AG08395 (cell line): ENCODE measurements at places on chromosomes 3 and 15.
A peak's percentile ranks its signal among the peaks of the same experiment; 100 is the strongest.

DNA sequence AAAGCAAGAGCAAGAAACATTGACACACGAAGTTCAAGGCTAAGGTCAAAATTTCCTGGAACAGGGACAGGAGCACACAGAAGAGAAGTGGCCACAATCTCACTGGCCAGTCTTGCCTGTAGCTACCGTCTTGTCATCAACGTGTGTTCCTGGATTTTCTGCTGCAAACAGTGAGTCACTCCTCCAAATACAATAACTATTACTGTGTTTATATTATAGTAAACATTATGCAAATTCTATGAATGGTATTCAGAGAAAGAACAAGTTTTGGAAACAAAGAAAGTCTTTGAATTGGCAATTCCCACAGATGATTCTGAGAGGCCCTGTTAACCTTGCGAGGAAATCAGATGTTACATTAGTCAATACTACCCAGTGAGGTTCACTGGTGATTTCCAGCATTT, 220.5 kb downstream of the FAM43A start:
- no peak for DNase-seq

- no peak for DNase-seq
Measured at GRCh38 chr3:183022936-183023516, 42.7 kb upstream of the DCUN1D1 start.

- no peak for DNase-seq
Measured at GRCh38 chr15:59224474-59224873, 17.8 kb downstream of the LDHAL6B start.

GRCh38 chr3:161420746-161421145, 49.4 kb upstream of the SPTSSB start:
- no peak for DNase-seq

DNA sequence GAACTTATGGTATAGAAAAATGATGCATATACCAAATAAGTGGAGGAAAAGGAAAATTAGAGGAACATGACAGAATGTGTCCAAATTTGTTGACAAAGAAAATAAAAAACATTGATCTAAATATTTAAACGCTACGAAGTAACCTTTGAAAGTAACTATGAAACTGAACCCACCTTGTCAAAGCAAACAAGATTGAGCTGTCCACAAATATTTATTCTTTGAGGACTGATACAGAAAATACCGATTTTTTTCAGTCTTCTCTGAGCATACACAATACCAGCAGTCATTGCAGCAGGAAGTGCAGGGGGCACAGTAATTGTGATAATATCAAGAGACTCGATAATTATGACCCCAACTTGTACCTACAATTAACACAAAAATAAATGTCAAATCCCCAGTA, 40.0 kb downstream of the ATP13A3 start:
- no peak for DNase-seq

GRCh38 chr15:89196994-89197393, 24.4 kb downstream of the RLBP1 start:
- DNase-seq = no peak

DNA sequence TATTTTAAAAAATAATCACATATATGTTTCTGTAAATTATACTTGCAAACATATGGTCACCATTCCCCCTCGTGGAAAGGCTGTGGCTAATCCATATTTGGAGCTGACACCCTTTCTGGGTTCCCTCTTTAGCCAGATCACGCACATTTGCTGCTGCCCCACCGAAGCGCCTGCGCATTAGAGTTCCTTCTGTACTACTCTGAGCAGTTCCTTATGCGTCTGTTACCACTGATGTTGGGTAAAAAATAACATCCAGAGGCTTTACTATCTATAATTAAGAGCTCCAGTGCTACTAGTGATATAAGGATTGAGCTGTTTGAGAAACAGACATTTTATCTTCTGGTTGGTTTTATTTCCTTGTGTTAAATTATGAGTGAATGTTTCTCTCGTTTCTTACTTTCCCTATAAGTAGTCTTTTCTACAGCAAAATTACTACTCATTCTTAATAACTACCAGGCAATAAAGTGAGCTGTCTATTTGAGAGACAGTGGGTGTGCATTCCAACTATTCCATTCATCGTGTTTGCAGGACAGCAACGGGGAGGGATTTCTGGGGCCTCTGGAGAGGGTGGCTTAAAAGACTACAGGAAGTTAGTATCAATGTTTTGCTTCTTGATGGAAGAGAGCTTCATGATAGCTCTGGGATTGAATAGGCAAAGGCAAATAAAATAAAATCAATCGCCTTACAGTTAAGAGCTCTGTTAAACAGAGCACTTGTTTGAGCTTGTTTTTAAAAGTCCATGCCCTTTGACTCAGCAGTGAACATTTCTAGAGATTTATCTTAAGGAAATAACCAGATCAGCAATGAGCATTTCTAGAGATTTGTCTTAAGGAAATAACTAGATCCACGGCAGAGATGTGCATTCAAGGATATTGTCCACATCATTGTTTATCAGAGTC, 245.2 kb downstream of the CD47 start:
- peak; percentile 65 for DNase-seq

- DNase-seq = no peak
Measured at GRCh38 chr15:52670087-52670486, 9.1 kb downstream of the ATOSA start.

- DNase-seq = no peak
Measured at GRCh38 chr3:189192725-189193124, 21.0 kb downstream of the TPRG1 start.

DNA sequence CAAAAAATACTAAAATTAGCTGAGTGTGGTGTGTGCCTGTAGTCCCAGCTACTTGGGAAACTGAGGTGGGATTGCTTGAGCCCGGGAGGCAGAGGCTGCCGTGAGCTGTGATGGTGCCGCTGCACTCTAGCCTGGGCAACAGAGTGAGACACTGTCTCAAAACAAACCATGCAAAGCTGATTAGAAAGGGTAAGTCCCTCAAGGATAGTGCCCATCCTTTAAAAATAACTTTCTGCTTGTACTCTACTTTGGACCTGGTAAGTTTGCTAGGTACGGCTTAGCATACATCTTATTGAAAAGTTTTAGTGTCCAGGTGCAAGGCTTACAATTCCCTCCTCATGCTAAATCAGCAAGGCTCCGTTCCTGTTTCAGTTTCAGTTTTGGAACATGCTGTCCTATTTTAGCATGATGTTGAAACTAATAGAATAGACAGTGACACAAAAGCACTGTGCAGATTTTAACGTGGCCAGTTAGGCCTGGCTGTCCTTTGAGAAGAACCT, 21.4 kb downstream of the FEM1B start:
- DNase-seq = peak; percentile 19

DNA sequence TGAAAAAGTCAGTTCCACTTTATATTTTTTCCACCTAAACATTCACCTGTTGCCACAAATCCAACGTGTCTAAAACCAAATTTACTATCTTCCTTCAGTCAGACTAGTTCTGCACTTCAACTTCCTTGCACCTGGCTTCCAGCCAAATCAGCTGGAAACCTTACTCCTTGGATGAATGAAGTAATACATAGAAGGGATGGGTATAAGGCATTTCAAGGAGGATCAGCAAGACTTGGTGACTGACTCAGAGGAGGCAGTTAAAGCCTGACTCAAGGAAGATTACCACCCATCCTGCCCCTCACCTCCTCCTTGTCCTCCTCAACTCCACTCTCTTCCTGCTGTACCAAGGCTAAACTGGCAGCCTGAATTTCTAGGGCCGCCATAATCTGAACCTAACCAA, 37.1 kb downstream of the QTRT2 start:
- peak; percentile 81 for DNase-seq

- DNase-seq = no peak
Measured at GRCh38 chr3:69494185-69494584, 108.3 kb upstream of the FRMD4B start.

- peak; percentile 64 for DNase-seq
Measured at GRCh38 chr3:42749753-42750231, 23.3 kb downstream of the CCDC13 start.

DNA sequence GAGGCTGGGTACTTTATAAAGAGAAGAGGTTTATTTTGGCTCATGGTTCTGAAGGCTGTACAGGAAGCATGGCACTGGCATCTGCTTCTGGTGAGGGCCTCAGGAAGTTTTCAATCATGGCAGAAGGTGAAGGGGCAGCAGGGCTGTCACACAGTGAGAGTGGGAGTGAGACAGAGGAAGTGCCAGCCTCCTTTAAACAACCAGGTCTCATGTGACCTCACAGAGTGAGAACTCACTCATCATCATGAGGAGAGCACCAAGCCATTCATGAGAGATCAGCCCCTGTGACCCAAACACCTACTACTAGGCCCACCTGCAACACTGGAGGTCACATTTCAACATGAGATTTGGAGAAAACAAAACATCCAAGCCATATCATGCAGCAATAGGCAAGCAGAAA, 9.3 kb upstream of the RFTN1 start:
- no peak for DNase-seq

DNA sequence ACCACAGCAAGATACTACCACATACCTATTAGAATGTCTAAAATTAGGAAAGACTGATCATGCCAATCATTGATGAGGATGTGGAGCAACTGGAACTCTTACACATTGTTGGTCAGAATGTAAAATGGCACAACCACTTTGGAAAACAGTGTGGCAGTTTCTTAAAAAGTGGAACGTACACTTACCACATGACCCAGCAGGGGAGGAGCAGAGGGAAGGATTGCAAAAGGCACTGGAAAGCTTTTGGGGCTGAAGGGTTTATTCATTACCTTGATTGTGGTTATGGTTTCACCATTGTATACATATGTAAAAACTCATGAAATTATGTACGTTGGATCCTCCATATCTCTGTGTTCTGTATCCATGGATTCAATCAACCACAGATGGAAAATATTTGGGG, 3.3 kb upstream of the EHD4 start:
- DNase-seq = no peak

- DNase-seq = no peak
Measured at GRCh38 chr15:27722102-27722501, 377.0 kb downstream of the OCA2 start.

DNA sequence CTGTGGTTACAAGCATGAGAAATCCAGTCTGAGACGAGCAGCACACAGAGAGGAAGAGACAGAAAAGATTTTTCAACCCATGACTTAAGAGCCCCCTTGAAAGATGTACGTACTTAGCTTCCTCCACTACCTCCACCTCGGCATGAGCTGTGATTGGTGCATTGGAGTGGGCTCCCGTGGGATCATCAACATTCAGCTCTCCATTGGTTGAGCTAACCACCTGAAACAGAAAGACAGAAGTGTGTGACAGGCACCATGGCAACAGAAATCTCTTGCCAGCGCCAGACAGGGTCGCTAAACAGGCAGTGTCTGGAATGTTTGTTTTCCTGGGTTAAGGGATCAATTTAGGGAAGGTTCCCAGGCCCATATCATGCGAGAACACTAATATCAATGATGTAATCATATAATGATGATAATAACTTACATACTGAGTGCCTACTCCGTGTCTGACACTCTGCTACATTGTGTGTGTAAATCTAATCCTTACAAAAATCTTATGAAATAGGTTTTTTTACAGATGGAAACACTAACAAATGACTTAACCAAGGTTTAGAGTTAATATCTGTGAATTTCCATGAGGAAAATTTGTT, 17.5 kb upstream of the PPIB start:
- no peak for DNase-seq

DNA sequence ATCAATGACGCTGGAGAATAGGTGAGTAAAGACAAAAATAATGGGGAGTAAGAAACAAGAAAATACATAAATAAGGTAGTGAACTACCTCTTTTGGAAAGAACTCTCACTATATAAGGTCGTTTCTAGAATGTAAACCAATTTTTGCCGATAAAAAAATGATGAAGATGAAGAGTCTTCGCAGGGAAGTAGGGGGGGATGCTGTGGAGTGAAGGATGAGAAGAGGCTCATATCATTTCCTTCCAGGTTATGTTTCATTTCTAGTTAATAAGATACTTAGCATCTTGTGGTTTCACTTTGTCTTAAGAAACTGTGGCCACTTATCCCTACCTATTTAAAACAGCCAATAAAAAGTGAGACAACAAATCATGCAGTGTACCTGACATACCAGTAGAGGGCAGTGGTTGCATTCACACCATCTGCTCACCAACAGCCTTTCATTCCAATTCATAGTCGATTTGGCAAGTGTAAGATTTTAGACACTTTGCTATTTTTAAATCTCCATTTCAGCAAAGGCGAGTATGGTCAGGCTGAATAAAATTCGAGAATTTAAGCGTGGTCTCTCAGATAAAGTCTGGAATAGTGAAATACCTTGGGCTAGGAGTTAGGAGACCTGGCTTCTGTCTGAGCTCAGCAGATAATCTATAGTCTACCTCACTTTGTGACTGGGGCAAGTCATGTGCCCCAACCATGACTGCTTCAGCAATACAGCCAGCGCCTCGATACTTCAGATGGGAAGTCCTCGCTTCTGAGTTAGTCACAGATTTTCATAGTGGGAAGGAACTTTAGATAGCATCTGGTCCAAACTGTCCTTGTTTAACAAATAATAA, 28.9 kb upstream of the ICE2 start:
- DNase-seq = peak; percentile 73

- no peak for DNase-seq
Measured at GRCh38 chr15:69392352-69392751, 21.8 kb upstream of the KIF23 start.

DNA sequence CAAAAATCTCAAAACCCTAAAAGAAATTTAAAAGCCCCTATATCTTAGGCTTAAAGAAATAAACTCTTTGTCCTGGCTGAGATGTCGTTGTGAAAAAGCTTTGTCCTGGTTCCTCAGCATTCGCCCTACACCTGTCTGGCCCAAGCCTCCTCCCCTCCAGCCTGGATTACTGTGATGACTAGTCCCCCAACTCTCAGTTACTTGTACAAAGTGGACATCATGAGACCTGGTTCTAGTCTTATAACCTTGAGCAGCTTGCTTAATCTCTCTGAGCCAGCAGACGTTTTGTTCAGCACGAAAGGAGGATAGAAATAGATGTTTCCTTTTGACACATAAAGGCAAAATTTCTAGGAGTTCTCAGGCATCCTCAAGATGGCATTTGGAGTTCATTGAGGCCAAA, 51.6 kb downstream of the FILIP1L start:
- DNase-seq = no peak

DNA sequence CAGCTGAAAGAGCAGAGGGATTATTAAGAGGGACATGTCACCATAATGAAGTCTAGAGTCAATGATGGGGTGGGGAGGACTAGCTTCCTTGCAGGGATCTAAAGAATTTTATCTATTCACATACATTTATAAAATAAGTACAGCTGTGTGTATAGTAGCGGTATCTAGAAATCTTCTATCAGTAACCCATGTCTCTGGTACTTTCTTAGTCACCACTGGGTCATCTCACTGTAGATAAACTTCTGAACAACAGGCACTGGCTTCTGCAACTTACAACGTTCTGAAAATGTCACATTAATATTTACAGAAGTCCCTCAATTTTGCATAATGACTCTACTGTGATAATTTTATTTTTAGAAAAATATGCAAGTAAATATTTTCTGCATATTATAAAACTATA, 401.7 kb downstream of the TBC1D5 start:
- no peak for DNase-seq

- DNase-seq = no peak
Measured at GRCh38 chr3:64242435-64242834, 17.2 kb upstream of the PRICKLE2 start.

DNA sequence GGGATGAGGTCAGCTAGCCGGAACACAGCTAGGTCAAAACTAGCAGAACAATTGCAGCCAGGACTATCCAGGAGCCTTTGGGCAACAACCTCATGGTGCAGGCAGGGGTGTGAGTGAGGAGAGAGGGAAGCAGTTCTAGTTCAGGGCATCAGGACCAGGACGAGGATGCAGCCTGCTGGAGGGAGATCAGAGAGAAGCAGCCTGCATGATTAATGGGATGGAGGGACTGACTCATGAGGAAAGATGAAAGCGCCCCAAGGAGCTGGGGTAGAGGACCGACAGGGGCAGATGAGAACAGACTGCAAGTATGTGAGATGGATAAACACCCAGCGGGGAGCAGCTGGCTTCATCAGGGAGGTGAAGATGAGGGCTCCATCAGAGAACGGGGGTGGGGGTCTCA, 37.9 kb upstream of the LRTM1 start:
- DNase-seq = peak; percentile 83
